ENCODE measurements at places on chromosomes 2 and 18.

- no peak for DNase-seq
These were observed 545.0 kb upstream of the ZNF804A start for GRCh38 chr2:184053326-184053725.

GRCh38 chr2:57156231-57156924 lies 890.2 kb upstream of the VRK2 start:
- no peak for DNase-seq

DNA sequence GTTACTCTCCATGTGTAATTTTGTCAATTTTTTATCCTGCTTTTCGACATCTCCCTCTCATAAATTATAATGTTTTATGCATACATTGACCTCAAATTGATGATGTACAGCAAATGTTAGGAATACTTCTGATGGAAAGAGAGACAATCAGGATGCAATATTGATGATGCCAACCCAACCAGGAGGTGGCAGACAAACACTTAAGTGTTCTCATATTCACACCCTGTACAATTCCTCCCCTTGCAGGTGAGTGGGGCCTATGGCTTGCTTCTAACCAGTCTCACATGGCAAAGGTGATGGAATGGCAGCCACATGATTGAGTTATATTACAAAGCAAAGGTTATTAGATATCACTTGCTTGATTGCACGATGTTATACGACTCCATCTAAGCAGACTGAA lies 594.3 kb upstream of the REG3G start:
- no peak for DNase-seq

- DNase-seq = no peak
These were observed 773.0 kb downstream of the CPS1 start for GRCh38 chr2:211329421-211329820.

- DNase-seq = no peak
These were observed 96.2 kb downstream of the MRPS9 start for GRCh38 chr2:105134081-105134480.

GRCh38 chr2:168200930-168201583 lies 46.3 kb downstream of the STK39 start:
- DNase-seq = no peak

DNA sequence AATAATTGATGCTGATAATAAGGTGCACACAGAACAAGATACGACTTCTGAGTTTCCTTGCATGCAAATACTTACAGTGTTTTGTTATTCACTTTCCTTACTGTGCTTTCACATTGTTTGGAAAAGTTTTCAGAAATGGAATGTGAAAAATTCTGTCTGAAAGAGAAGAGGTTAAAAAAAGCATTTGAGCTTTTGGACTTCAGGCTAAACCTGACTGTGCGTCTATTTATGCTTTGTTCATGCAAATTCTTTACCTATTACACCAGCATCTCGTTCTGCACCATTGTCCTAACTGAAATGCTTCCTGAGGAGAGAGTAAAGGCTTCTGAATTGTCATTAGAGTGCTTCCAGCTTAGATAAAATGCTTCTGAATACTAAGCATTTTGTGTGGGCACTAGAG lies 61.4 kb downstream of the LHCGR start:
- DNase-seq = no peak

GRCh38 chr2:208234786-208235185 lies 20.1 kb downstream of the IDH1 start:
- no peak for DNase-seq

DNA sequence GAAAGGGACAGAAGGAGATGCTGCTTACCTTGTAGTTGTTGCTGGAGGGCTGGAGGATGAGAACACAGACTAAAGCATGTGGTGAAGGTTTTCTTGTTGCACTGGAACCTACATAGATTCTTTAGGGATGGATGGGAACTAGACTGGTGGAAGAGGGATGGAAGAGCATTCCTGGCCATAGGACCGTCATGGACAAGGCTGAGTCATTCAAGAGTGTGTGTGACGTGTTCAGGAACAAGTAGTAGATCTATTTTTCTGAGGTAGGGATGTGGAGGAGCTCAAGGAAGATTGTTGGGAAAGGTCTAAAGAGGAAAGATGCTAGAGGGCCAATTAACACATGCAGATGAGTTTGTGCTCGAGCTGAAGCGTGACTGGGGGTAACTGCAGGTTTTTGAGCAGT lies 6.6 kb downstream of the STAT4 start:
- no peak for DNase-seq

DNA sequence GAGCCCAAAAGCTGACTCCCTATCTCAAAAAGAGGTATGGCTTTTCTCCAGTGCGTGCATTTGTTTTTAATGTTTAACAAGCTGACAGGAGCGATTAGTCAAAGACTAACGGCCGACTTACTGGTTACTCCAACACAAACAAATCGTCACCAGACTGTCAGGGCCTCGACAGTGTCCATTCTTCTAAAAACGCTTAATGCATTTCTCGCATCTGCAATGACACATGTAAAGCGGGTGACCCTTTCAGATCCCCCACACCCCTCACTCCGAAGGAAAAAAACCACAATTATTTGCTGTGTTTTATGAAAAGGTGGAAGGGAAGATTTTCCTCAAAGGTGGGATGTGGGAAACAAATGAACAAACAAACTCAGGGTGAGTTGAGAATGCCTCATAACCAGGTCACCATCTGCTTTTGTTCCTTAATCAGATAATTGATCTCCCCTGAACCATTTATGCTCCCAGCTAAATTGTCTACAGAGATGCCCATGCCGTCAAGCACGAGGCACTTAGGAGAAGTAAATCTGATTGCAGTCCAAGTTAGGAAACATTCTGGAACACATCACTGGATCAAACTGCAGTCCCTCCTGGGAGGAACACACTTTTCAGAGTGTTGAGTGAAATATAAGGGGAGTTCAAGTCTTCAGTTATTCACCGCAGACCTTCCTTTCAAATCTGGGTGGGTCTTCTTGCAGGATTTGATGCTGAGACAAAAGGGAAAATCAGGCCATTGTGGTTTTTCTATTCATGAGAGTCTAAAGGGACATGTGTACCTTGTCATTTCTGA lies 340.8 kb downstream of the CMPK2 start:
- no peak for DNase-seq

DNA sequence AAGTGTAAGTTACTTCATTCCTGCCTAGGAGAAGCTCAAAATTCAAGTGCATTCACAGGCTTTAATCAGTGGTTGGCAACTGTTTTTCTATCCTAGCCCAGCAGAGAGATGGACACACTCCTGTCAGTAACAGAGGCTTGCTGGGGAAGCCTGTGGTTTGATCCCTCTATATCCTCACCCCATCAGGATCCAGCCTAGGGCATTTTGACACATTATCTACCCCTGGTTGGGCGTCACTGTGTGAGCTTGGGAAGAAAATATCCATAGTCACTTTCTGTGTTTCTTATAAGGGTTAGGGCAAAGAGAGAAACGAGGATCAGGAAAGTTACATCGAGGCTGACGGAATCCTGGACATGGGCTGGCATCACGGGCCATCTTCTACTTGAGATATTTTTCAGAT lies 10.0 kb downstream of the NT5DC4 start:
- no peak for DNase-seq

GRCh38 chr2:36582538-36582937 lies 15.4 kb downstream of the FEZ2 start:
- no peak for DNase-seq

- DNase-seq = no peak
These were observed 399.9 kb downstream of the MEIS1 start for GRCh38 chr2:66834859-66835258.

DNA sequence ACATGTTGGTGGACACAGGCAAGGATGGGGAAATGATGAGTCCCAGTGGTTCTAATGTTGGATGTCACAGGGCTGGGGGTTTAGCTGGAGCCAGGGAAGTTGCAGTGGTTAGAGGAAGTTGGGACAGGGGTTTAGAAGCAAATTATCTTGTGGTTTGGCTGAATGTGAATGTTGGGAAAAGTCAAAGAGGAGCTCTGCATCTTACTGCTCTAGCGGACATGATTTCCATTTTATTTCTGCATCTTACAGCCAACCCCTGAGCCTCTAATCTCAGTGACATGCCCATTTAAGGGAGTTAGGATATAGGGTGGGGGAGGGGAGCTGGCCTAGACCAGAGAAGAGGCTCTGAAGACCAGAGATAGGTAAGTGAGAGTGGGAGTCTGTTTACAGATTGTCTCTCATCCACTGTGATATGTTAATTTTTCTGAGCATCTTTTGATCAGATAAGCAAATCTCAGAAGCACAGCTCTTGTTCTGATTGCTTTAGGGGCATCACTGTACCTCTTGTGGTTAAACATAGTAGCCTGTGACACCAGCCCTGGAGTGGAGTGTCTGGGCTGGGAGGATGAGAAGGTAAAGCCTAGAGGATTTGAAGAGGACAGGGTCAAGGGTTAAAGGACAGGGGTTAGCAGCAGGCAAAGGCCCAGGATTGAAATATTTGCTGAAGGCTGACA lies 43.6 kb downstream of the SETBP1 start:
- DNase-seq = no peak

- no peak for DNase-seq
These were observed 35.9 kb downstream of the SOWAHC start for GRCh38 chr2:109649736-109650695.

DNA sequence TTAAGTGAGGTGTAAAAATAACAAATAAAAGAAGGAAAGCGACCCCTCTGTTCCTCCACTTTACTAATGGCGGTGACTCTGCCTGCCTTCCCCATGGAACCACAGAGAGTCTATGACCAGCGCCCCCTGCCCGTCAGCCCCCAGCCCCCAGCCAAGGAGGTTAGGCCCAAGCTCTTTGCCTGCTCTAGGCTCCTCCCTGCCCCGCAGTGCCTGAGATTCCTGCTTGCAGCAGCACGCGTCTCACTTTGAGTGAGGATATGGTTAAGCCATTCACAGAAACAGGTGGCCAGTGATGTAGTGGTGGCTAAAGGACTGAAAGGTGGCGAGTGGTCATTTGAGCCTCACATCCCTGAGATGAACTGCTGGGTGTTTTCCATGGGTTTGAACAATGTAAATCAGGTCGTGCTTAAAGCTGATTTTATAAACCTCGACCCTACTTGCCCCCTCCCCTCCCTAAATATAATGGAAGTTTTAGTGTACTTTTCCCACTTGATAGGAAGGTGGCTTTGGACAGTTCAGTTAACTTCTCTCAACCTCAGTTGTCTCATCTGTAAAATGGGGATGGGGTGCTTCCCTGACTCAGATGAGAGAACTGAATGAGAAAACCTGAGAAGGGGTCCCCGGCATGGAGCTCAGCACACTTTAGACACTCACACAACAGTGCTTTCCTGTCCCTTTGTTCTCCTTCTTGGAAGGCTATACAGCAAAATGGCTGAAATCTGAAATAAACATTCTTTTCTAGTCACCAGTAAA lies 46.5 kb downstream of the IL1RL2 start:
- DNase-seq = no peak

DNA sequence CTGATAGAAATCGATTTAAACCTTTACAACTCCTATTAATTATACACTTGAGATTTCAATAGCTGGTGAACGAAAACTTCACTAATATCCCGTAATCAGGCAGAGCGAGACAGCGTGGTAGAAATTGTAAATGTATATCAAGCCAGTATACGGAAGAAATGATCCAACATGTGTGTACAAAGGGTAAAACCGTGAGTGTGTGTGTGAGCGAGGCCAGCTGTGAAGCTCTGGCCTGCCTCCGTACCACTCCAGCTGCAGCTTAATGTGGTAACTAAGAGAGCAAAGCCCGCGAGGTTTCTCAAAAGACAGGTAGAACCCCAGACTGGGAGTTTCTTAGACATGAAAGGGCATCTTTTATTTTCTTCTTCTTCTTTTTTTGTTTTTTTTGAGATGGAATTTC lies 52.3 kb upstream of the ZNF516 start:
- DNase-seq = no peak

GRCh38 chr2:25453199-25453905 lies 111.6 kb upstream of the DNMT3A start:
- no peak for DNase-seq

GRCh38 chr18:59915606-59916005 lies 15.8 kb downstream of the PMAIP1 start:
- DNase-seq = no peak

DNA sequence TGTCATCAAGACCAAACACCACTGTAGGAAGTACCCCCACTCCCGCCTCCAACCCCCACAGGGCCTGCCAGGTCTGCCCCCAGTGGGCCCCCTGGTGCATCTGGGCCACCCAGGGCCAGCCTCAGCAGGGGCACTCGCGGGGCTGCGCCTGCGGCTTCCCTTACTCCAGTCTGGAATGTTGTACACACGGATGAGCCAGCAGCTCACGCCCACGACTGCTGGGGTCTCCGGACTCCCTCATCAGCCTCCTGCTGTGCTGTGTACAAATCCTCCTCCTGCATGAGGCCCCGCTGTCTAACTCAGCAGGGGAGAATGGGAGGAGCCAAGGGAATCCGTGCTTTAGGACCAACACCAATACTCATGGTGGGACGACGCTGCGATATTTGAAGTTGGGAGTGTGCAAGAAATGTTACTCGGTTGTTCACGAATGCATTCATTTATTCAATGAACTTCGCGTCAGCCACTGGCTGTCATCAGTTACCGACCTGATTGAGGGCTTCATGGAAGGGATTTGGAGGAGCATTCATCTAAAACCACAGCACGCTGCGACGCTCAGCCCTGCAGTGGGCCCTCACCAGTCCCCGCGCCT lies 654 bp upstream of the ASB1 start:
- DNase-seq = no peak

DNA sequence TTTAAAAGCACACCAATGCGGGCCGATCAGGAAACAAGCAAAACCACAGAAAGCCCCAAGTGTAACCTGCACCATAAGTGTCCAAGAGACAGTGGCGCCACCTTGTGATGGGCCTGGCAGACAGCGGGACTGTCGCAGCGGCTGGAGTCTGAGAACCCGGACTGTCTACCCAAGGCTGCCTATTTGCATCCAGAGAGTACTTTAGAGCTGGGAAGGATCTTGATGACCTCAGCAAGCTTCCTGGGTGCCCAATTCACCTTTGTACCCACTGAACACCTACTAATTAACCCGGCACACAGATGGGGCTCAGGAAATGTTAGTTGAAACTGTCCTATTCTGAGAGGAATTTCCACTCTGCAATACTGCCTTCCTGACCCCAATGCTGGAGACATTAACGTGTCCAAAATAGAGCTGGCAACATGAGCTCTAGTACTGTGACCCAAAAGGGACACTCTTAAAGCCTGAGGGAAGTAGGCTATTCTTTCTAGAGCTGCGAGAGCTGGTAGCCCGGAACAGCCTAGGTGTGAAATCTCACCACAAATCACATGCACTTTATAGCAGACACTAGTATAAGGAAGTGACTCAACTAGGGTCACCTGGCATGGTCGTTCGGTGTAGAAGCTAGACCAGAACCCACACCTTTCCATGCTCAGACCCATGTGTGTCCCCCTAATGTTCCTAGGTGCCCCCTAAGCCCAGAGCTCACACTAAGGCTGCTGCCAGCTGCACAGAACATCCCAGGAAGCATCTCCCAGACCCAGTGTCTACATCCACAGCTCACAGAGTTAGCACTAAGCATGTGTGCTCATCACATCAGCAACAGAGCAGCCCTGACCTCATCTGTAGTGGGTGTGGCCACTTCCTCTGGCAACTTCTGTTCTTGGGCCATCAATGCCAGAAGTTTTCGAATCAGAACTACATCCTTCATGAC lies 25.4 kb downstream of the POLR1A start:
- peak; percentile 66 for DNase-seq

- DNase-seq = no peak
These were observed 109.1 kb downstream of the FIGN start for GRCh38 chr2:163626639-163627109.

GRCh38 chr2:218046238-218046637 lies 22.8 kb upstream of the RUFY4 start:
- no peak for DNase-seq
